ENCODE measurements at places on chromosomes 4 and X. TPM values are rescaled to one million over a fixed set of nuclear protein-coding genes. Genes with fewer than 3 reads are reported as not detected.
A peak's percentile ranks its signal among the peaks of the same experiment; 100 is the strongest.

- no peak for DNase-seq
- no peaks in the 10 kb centered on the region for H3K36me3 ChIP-seq
- H3K4me3 ChIP-seq = no peak overlapping the region
- H3K4me1 ChIP-seq = no peaks in the 10 kb centered on the region
Observed at GRCh38 chr4:186249785-186250754, 15.9 kb upstream of the F11 start.

GRCh38 chrX:77595848-77596247 lies 148.7 kb downstream of the FGF16 start:
- peaks cover 9% of the 10 kb centered on the region for H3K36me3 ChIP-seq
- no peaks in the 10 kb centered on the region for H3K27me3 ChIP-seq
- no peak overlapping the region for H3K27ac ChIP-seq
- no peak for DNase-seq
- no peak overlapping the region for H3K4me3 ChIP-seq
- H3K4me1 ChIP-seq = no peaks in the 10 kb centered on the region

DNA sequence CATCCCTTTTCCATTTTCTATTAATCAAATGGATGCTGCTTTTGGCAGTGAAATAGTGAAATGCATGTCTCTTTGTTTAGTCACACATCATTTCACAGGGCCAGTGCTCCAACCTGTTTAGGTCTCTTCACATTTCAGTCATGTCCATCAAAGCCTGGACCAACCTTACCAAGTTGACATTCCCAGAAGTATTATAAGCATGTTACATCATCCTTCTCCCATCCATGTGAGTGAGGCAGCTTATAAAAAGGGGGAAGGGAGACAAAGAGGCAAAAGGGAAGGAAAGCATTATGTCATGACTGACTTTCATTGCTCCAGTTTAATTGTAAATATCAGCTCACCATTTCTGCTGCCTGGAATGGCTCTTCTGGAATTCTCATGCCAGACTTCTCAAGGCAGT lies 94.4 kb downstream of the NWD2 start:
- H3K36me3 ChIP-seq = no peaks in the 10 kb centered on the region
- H3K27ac ChIP-seq = no peak overlapping the region
- H3K4me1 ChIP-seq = no peaks in the 10 kb centered on the region
- no peak overlapping the region for H3K4me3 ChIP-seq

- no peak overlapping the region for H3K27ac ChIP-seq
- H3K27me3 ChIP-seq = no peaks in the 10 kb centered on the region
- no peak overlapping the region for H3K4me3 ChIP-seq
- DNase-seq = no peak
- no peaks in the 10 kb centered on the region for H3K4me1 ChIP-seq
- H3K36me3 ChIP-seq = no peaks in the 10 kb centered on the region
Observed at GRCh38 chr4:165726831-165727230, 146.2 kb upstream of the TLL1 start.

- no peaks in the 10 kb centered on the region for H3K27me3 ChIP-seq
- H3K4me3 ChIP-seq = no peak overlapping the region
- no peak overlapping the region for H3K27ac ChIP-seq
Observed at GRCh38 chr4:65450899-65451298, 219.4 kb downstream of the EPHA5 start.

DNA sequence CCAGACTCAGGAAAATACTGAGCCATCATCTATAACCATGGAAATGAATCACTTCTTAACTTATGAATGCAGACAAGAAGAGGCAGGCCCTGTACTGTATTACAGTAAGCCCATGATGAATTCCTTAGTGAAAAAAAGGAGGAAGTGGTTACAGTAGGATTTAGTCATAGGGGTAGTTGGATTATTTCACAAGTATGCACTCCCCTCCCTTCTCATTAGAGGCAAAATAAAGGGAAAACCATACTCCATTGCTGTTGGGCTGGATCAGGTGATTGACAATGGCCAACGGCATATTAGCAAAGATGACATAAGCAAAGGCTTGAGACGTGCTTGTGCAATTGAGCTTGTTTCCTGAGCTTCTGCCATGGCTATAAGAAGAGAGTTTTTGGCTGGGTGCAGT lies 181.1 kb upstream of the PRPS2 start:
- no peak for DNase-seq
- no peaks in the 10 kb centered on the region for H3K36me3 ChIP-seq
- H3K4me3 ChIP-seq = no peak overlapping the region
- no peaks in the 10 kb centered on the region for H3K4me1 ChIP-seq

DNA sequence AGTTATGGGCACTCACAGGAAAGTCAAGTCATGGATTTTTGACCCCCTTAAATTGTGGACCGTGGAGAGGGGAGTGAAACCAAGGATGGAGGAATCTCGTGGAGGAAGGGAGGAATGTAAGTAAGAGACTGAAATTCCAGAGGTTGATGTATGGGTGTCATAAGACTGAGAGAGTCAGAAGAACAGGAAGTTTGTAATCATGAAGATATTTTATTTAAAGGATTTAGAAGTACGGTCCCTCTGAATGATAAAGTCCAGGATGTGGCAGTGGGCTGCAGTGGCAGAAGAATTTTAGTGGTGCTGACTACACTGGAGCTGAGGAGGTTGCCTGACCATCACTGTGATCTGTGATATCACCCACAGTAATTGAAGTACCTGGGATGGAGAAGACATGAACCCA lies 57.8 kb downstream of the DCLK2 start:
- no peak for DNase-seq
- no peak overlapping the region for H3K4me3 ChIP-seq
- no peaks in the 10 kb centered on the region for H3K27me3 ChIP-seq

DNA sequence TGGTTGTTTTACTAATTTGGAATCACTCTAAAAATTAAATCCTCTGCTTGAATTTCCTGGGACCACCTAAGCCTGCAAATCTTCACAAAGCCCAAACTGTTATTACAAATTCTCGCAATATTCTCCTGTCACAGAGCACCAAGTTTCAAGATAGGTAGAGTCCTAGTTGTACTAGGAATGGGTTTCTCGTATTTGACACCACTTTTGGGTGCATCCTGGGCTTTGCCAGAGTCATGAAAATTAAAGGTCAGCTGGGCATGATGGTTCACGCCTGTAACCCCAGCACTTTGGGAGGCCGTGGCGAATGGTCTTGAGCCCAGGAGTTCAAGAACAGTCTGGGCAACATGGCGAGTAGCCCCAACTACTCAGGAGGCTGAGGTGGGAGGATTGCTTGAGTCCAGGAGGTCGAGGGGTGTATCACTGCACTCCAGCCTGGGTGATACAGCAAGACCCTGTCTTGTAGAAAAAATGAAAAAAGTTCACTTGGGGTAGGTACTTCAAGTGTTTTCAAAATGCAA lies 30.6 kb upstream of the MANBA start:
- H3K27me3 ChIP-seq = no peaks in the 10 kb centered on the region
- peaks cover 43% of the 10 kb centered on the region for H3K36me3 ChIP-seq
- H3K27ac ChIP-seq = no peak overlapping the region
- no peaks in the 10 kb centered on the region for H3K4me1 ChIP-seq
- no peak for DNase-seq

- DNase-seq = no peak
- H3K4me3 ChIP-seq = no peak overlapping the region
- H3K27me3 ChIP-seq = no peaks in the 10 kb centered on the region
- H3K27ac ChIP-seq = peak overlapping the region; percentile 4
- H3K4me1 ChIP-seq = no peaks in the 10 kb centered on the region
Observed at GRCh38 chr4:147899512-147899911, 167.6 kb downstream of the ARHGAP10 start.

DNA sequence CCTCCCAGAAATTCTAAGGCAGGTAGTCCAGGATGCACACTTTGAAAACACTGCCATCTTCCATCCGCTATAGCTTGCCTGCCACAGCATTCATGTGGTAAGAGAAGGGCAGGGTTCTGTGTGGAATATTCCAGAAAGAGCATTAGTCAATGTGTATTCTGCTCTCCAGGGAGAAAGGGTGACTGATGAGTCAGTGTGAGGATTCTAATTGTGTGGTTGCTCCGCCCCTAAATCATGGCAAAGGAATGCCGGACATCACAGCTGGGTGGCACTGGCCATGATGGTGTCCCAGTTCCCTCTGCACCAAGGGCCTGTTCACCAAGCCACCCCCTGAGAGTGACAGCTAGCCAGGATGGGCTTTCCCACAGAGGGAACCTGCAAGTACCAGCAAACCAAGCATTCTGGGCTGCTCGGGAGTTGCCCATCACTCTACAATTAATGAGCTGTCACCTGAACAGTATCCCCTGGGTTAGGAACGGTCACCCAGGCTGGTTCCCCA lies 9.5 kb downstream of the IDS start:
- no peaks in the 10 kb centered on the region for H3K27me3 ChIP-seq
- peak overlapping the region; percentile 34 for H3K27ac ChIP-seq
- H3K36me3 ChIP-seq = peaks cover 9% of the 10 kb centered on the region
- H3K4me1 ChIP-seq = no peaks in the 10 kb centered on the region
- no peak overlapping the region for H3K4me3 ChIP-seq

DNA sequence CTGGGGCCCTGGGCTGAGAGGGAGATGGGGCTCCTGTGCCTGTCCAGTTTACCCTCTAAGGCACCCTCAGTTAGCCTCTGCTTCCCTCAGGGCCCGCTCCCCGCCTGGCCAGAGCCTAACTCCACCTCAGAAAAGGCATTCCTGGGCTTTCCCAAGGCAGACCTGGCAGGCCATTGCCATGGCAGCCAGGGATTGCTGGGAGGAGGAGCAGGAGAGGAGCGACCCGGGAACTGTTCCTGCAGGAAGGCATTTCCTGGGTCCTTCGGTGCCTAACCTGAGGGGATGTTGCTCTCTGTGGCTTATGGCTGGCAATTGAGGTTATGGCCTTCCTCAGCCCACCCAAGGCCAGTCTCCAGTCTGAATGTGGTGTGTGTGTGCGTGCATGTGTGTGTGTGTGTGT lies 131.3 kb downstream of the PJA1 start:
- H3K27ac ChIP-seq = no peak overlapping the region
- H3K4me3 ChIP-seq = no peak overlapping the region
- no peak for DNase-seq
- no peaks in the 10 kb centered on the region for H3K27me3 ChIP-seq

- no peak overlapping the region for H3K4me3 ChIP-seq
- no peak for DNase-seq
- H3K36me3 ChIP-seq = no peaks in the 10 kb centered on the region
- no peaks in the 10 kb centered on the region for H3K27me3 ChIP-seq
- H3K27ac ChIP-seq = no peak overlapping the region
- H3K4me1 ChIP-seq = no peaks in the 10 kb centered on the region
Observed at GRCh38 chrX:150143721-150144440, 205.6 kb upstream of the EOLA2 start.

DNA sequence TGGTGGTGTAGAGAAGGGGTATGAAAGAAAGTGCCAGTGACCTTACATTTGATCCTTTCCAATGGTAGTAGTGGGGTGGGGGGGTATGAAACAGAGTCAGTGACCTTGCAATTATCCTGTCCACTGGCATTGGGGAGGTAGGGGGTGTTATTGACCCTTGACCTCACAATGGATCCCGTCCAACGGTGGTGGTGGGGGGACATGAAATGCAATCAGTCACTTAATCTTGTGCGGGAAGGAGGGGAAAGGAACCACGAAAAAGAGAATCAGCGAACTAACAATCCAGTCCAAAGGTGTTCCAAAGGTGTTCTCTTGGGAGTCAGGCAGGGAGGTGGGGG lies 619 bp upstream of the PDK3 start:
- H3K27me3 ChIP-seq = no peaks in the 10 kb centered on the region
- no peaks in the 10 kb centered on the region for H3K36me3 ChIP-seq
- no peak for DNase-seq
- peak overlapping the region; percentile 89 for H3K27ac ChIP-seq

- H3K4me3 ChIP-seq = no peak overlapping the region
- DNase-seq = no peak
- H3K36me3 ChIP-seq = no peaks in the 10 kb centered on the region
- H3K27ac ChIP-seq = no peak overlapping the region
- H3K4me1 ChIP-seq = peaks cover 47% of the 10 kb centered on the region
- H3K27me3 ChIP-seq = no peaks in the 10 kb centered on the region
Observed at GRCh38 chr4:3343358-3343757, 50.5 kb downstream of the RGS12 start.

GRCh38 chrX:137982472-137983172 lies 416.7 kb downstream of the ZIC3 start:
- no peak overlapping the region for H3K4me3 ChIP-seq
- no peaks in the 10 kb centered on the region for H3K27me3 ChIP-seq
- DNase-seq = no peak

DNA sequence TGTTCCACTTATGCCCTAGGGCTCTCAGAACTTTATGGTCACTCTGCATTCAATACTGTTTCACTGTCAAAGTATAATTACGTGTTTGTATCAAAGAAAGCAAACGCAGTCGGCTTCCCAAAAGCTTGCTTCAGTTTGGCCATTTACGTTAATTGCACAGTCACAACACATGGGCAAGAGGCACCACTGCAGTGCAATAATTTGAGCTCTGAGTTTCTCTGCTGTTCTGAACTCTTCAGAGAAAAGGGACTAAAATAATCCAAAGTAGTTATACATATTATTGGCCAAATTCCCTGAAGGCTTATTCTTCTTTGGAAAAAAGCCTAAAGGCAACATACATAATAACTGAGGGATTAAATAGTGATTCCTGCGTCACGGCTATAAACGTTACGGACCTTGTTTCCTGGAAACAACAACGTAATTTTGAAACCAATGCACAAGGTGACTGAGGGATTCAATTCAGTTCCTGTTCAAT lies 51.3 kb downstream of the RNF150 start:
- H3K27ac ChIP-seq = no peak overlapping the region
- H3K4me3 ChIP-seq = no peak overlapping the region
- no peaks in the 10 kb centered on the region for H3K27me3 ChIP-seq
- H3K36me3 ChIP-seq = peaks cover 8% of the 10 kb centered on the region
- no peak for DNase-seq

- H3K27me3 ChIP-seq = peaks cover 13% of the 10 kb centered on the region
- no peaks in the 10 kb centered on the region for H3K36me3 ChIP-seq
- H3K27ac ChIP-seq = peak overlapping the region; percentile 83
- peak overlapping the region; percentile 97 for H3K4me3 ChIP-seq
- no peak for DNase-seq
Observed at GRCh38 chr4:182449186-182449929, 206.2 kb downstream of the TENM3 start.

- H3K27ac ChIP-seq = no peak overlapping the region
- no peak overlapping the region for H3K4me3 ChIP-seq
- peaks cover 6% of the 10 kb centered on the region for H3K4me1 ChIP-seq
- no peaks in the 10 kb centered on the region for H3K27me3 ChIP-seq
- H3K36me3 ChIP-seq = peaks cover 21% of the 10 kb centered on the region
- no peak for DNase-seq
Observed at GRCh38 chr4:82898322-82899243, 2.0 kb upstream of the THAP9 start.

- DNase-seq = no peak
- no peaks in the 10 kb centered on the region for H3K27me3 ChIP-seq
- no peak overlapping the region for H3K27ac ChIP-seq
- no peaks in the 10 kb centered on the region for H3K36me3 ChIP-seq
- H3K4me1 ChIP-seq = no peaks in the 10 kb centered on the region
Observed at GRCh38 chr4:32226204-32226603, 1506.0 kb downstream of the PCDH7 start.

The ASB12 gene
- total RNA-seq = not detected

The SPATA4 gene
- 0.33 TPM for total RNA-seq

The NCBP2L gene
- total RNA-seq = not detected

The GYPB gene
- not detected for total RNA-seq

The CSAG3 gene
- total RNA-seq = 0.40 TPM

The TTC29 gene
- 3.6 TPM for total RNA-seq

The ARR3 gene
- not detected for total RNA-seq

The GLOD5 gene
- not detected for total RNA-seq

The ARX gene
- 12.1 TPM for total RNA-seq

The PABPC1L2B gene
- 0.17 TPM for total RNA-seq

The RAB33A gene
- 1.8 TPM for total RNA-seq

The COL25A1 gene
- total RNA-seq = 9.2 TPM
